ENCODE measurements at places on chromosomes 6 and 20.
A peak's percentile ranks its signal among the peaks of the same experiment; 100 is the strongest.

- DNase-seq: no peak
Observed at GRCh38 chr20:20426655-20426907, 58.7 kb downstream of the INSM1 start.

- DNase-seq: no peak
Observed at GRCh38 chr6:139194740-139195139, 59.9 kb downstream of the HECA start.

DNA sequence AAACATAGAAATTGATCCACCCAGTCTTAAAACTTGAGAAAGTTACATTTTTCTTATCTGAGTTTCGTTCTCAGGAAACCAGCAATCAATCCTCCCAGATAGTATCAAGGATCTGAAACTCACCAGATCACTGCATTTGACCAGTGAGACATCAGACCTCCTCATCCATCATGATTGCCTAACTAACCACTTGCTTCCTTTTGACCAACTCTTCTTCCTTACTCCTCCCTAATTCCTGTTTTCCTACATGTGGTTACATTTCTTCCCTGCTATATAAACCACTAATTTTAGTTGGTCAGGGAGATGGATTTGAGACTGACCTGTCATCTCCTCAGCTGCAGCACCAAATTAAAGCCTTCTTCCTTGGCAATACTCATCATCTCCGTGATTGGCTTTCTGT, 357.1 kb upstream of the POU3F2 start:
- DNase-seq: no peak

DNA sequence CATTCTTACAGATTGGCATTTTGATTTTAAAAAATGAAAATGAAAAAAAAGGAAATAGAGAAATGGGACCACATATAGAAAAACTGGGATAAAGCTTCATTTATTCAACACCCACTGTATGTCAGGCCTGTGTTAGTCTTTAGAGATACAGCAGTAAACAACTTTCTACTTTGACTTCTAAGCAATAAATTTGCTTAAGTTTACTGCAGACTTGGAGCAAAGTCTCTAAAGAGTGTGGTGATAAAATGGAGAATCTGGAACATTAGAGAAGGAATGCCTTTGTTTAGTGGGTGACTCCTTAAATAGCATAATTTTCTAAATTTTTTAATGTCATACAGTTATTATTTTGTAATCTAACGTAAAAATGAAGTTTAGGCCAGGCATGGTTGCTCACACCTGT, 80.7 kb upstream of the CNKSR3 start:
- DNase-seq: no peak

GRCh38 chr20:53412577-53413185, 181.0 kb downstream of the ZNF217 start:
- no peak for DNase-seq

DNA sequence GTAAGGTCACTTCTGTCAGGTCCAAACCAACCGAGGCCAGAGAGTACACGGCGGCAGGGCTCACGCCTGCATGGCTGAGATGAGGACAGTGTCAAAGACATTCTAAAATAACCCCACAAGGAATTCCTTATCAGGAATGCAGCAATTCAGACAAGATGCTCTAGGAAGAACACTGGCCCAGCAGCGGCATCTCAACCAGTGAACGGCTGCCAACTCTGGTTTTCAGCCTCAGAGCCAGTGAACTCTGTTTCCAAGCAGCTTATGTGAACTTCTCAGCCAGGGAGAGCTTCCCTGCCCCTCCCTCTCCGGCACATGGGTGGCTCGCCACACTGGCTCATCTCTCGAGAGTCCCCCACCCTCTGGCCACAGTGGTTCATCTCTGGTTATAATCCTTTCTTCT, 36.9 kb downstream of the KCNQ2 start:
- DNase-seq: peak; percentile 36

GRCh38 chr20:54723723-54724122, 248.3 kb downstream of the DOK5 start:
- DNase-seq: no peak

GRCh38 chr6:56246881-56247653, at the start of gene COL21A1:
Gene COL21A1 (minus strand): TSS chr6:56247580. CDS start chr6:56182618, 64,962 bp downstream.
- DNase-seq: no peak

DNA sequence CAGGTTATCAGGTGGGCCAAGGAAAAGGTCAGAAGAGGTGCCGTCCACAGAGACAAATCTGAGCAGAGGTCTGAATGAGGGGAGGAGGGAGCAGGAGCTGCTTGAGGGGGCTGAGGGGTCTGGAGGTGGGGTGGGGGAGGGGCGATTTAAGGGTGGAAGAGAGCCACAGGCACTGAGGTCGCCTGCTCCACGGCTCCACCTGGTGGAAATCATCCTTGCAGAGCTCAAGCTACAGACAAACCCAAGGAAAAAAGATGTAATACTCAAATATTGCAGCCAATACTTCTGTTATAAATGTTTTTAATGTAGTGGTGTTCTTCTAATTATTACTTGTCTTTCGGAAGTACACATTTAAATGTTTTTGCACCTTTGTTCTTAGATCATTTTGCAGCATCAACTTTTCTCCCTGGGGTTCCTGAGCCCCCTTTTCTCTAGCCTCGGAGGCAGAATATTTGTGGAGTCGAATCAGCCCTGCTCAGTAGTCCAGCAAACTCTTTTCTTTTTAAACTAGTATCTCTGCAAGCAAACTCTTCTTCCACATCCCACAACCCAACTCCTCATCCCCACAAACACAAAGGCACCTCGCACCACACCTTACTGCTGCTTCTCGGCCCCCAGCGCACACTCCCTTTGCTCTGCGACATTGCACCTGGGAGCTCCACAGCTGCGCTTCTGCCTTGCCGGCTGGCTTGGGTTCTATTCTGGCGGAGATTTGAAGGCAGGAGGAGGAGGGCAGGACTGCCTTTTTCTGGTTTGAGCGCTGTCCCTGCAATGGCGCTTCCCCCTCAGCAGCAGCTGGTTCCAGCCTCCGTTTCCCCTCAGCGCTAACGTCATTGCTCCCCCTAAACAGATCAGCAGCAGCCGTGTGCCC, 51.0 kb upstream of the TFAP2A start:
- no peak for DNase-seq

- DNase-seq: no peak
Observed at GRCh38 chr20:9500121-9500520, 14.3 kb upstream of the LAMP5 start.

DNA sequence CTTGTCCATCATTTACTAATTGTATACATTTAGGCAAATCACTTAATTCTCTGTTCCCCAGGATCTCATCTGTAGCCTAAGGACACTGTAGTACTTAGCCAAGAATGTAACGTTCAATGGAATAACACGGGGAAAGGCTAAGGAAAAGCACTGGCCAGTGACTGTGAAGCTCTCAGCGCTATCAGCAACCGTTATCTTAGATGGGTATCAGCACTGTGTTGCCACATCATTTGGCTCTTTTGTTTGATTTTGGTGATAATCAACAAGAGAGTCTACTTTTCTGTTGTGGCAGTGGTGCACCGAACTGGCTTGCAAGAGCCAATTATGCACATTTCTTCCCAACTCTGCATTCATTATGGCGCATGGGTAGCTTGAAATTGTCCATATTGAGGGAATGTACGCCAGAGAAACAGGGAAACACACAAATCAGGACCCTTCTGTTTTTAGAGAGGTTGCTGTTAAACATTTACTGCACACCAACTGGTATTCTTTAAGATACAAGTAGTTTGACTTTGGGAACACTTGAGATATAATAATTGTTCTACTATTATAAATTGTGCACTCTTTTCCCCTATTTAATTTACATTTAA, 93.7 kb upstream of the C6orf118 start:
- DNase-seq: no peak

DNA sequence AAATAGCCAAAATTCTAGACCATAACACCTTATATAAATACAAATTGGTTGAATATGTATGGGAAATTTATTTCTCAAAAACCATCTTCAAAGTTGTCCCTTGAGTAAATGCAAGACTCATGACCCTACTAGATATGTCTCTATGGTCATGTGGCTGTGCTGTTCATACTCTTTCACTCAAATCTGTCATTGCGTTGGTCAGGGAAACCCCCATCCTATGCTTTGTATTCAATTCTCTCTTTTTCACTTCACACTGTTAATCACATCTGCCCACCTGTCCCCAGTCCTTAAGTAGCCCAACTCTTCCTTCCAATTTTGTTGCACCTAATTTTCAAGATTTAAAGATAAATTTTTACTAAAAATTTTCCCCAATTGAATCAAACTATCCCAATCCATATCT, 51.0 kb downstream of the RPS12 start:
- DNase-seq: no peak

DNA sequence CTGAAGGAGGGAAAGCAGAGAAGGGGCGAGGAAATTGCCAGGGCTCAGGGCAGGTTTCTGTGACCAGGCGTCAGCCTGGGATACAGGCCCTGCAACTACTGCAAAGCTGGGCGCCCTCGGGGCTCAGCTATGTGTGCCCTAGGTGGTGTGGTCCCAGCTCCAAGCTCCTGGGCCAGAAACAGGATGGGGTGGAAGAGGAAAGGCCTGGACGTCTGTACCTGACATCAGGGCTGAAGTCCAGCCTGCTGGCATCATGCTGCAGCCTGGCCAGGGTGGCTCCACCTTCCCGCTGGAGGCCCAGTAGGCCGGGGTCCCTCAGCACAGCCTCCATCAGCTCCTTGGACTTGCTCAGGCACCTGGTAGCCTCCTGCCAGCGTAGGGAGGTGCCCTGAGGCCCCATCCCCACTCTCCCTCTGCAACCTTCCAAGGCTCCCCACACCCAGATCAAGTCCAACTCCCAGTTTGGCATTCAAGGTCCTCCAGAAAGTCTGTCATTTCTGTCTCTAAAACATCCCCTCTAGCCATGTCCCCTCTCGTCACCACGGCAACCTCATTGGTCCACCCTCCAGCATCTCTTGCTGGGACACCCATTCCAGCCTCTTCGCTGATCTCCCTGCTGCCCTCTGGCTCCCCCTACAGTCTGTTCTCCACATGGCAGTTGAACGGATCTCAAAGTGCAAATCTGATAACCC, 38.2 kb downstream of the KIAA1755 start:
- DNase-seq: no peak

DNA sequence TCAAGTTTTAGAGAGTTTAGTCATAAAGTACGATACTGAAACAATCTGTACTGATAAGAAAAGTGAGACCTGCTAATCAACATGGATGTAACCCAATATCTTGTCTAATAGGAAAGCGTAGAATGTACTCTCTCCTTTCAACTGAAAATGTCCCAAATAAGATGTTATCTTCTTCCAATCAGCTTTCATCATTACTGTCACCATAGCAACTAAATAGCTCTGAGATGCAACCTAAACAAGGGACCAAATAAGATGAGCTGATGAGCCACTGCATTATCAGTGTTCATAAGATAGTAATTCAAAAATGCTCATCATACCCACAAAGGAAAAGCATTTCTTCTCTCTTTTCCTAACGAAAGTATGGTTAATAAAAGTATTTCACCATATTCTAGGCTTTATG, 1108.3 kb upstream of the MAP3K7 start:
- no peak for DNase-seq

- no peak for DNase-seq
Observed at GRCh38 chr6:12504325-12504966, 212.1 kb upstream of the PHACTR1 start.

GRCh38 chr20:4176187-4176586, 160.8 kb upstream of the RNF24 start:
- no peak for DNase-seq

- DNase-seq: no peak
Observed at GRCh38 chr6:63346217-63346835, 26.5 kb upstream of the LGSN start.

- no peak for DNase-seq
Observed at GRCh38 chr6:138422861-138423260, 18.8 kb downstream of the HEBP2 start.

- DNase-seq: no peak
Observed at GRCh38 chr6:56875961-56876360, 78.9 kb upstream of the BEND6 start.

GRCh38 chr20:61762167-61762710, 303.4 kb downstream of the TAF4 start:
- DNase-seq: no peak

DNA sequence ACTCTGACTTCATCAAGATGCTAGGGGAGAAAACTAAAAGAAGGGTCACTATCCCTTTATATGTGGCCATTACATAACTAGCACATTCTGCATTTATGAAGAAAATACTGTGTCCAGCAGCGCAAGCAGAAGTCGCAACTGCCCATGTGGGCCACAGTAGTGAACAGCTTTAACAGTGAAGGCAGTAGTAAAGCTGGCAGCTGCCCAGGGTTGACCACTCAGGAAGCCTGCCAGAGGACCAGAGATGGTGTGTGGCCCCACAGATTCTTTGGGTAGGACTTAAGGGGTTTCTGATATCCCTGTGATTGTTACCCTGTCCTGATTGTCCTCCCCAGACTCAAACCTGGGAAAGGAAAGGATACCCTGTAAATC, 88.3 kb upstream of the NT5E start:
- DNase-seq: no peak

DNA sequence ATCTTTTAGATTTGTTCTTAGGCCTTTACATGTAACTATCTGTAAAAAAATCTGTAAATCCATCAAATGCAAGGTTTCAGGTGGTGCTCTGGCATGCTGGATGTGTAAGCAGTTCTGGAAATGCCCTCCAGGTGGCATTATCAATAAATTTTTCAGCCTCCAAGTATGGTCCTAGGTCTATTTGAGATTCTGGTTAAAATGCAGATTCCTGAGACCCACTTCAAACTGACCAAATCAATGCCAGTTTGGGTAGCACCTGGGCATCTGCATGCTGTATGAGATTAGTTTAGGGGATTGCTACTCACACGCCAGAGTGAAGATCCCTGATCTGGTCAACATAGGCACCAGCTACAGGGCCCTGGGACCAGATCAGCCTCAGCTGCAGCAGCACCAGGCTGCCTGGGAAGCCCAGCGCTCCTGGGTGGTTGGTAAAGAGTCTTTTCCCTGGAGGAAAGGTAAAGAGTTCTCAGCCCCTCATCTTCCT, 507.3 kb upstream of the CITED2 start:
- DNase-seq: peak; percentile 10
